ENCODE measurements at places on chromosomes 6 and 20.
A peak's percentile ranks its signal among the peaks of the same experiment; 100 is the strongest.

GRCh38 chr20:50333131-50333670 is 142.6 kb downstream of the CEBPB start:
- no peak for DNase-seq

GRCh38 chr6:33730611-33731010 is 16.1 kb downstream of the IP6K3 start:
- DNase-seq: no peak

- DNase-seq: no peak
Measured at GRCh38 chr6:84428300-84428907, 201.0 kb upstream of the CEP162 start.

DNA sequence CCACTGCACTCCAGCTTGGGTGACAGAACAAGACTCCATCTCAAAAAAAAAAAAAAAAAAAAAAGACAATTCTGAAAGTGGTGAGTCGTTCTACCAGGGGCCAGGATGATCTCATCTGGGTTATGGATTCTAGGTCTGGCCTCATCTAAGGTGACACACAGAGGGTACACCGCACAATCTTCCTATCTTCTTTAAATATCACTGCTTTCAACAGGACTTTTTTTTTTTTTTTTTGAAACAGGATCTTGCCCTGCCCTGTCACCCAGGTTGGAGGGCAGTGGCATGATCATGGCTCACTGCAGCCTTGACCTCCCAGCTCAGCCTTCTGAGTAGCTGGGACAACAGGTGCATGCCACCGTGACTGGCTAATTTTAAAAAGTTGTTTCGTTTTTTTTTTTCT is 67.7 kb downstream of the SLC16A10 start:
- DNase-seq: no peak

DNA sequence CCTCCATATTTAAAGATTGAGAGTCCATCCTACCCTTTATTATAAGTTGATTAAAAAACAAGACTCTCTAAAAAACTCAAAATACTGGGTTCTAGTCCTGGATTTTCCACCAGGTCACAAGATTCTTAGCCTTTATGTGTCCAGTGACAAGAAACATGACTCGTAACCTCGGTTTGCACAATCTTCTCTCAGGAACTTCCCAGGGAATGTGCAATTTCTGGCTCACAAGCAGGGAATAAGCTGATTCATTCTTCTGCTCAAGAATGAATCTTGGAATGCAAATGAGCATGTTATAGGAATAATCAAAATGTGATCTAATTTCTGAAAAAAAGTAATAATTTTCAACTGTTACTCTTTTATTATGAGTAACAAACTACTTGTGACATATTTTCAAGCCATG is 45.1 kb downstream of the OGFRL1 start:
- no peak for DNase-seq

- no peak for DNase-seq
Measured at GRCh38 chr6:149881066-149881766, 16.7 kb downstream of the RAET1E start.

GRCh38 chr6:167572841-167573271 is 248.0 kb downstream of the TTLL2 start:
- no peak for DNase-seq

DNA sequence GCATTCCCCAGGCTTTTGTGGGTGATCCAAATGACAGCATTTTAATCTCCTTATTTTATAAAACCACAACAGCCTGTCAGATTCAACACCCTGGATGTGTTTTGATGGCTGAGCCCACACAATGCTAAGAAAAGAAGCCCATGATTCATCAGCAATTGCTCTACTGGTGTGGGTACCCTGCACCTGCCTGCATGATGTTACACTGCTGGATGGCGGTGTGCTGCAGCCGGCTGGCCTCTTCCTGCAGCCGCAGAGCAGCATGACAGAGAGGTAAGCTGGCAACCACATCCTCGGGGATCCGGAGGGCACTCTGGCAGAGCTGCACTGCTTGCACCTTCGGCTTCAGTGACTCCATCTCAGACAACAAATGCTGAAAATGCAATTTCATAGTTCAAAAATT is 327.5 kb downstream of the SYNE1 start:
- DNase-seq: peak; percentile 48

- DNase-seq: no peak
Measured at GRCh38 chr20:673603-674001, 2.0 kb downstream of the SCRT2 start.

DNA sequence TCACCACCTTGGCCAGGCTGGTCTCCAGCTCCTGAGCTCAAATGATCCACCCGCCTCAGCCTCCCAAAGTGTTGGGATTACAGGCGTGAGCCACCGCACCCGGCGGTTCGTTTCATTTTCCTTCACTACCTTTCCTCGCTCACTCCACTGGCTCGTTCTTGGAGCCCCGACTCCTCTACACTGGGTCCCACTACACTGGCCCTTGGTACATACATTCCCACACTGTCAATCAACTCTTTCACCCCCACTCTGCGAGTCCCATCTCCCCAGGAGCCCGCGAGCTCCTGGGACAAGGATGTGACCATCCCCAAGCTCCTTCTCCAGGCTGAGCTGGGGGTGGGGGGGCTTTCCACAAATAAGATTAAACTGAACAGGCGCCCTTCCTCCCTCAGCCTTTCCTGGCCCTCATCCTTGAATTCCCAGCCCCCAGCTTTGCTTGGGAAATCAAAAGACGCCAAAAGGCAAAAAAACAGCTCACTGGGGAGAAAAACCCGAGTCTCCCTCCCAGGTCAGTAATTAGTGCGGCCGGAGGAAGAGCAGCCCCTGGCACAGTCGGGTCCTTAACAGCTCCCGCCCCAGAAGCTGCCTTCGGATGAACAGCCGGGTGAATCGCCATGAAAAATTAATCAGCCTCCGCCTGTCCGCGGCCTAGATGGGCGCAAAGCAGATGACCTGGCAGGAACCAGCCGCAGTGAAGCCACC is 42.8 kb upstream of the LY86 start:
- no peak for DNase-seq

- DNase-seq: no peak
Measured at GRCh38 chr6:157607317-157608109, 215.5 kb upstream of the SNX9 start.

GRCh38 chr6:5081955-5082354 is 3.2 kb upstream of the PPP1R3G start:
- no peak for DNase-seq

GRCh38 chr6:145763742-145764141 is 28.4 kb upstream of the EPM2A start:
- DNase-seq: no peak

DNA sequence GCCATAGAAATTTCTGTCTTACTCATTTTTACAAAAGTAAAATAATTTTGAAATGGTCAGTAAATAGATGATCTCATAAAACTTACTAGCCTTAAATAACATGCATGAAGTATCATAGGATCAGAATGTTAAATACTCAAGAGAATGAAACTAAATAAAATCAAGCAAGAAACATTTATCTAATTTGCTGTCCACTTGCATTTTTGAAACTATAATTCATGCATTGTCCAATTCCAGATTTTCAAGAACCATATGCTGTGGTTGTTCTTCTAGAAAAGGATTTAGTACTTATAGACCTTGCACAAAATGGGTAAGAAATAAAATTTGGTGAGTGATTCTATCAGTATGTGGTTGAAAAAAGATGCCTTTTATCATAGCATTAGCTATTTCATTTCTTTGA is 107.0 kb downstream of the STXBP5 start:
- DNase-seq: no peak

DNA sequence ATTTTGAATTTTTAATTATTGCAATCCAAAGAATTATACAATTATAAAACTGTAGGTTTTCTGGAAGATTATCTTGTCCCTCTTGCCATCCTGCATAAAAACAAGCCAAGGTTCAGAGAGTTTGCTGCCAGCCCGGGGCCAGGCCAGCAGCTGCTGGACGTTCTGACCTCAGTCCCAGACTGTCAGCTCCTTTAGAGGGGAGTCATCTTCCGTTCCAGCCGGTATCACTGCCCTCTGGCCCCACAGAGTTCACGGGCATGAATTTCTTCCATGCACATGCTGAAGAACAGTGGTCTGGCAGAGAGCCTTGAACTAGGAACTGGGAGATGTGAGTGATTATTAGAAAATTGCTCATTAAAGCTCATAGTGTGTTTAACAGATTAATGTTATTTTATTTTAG is 130.4 kb upstream of the QKI start:
- no peak for DNase-seq
